Neural progenitor cell (in vitro differentiated cells): ENCODE measurements at places on chromosomes 2 and 18.

GRCh38 chr2:151716721-151717120 lies 17.6 kb downstream of the NEB start:
- DNase-seq, result no peak

DNA sequence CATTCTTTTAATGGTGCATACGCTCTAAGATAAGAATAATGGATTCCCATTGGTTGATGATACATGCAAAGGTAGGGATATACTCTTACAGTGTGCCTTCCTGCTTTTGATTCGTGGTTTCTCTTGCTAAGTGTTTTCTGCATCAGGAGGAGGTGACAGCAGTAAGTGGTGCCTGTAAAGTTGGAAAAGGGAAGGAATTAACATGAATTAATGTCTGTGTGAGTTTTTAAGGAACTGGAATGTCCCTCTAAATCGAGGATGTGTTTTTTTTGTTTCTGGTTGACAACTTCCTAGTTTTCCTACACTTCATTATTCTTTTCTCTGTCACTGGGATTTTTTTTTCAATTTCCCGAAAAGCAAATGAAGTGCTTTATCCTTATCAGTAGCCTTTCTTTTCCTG lies 54.4 kb downstream of the CRIM1 start:
- DNase-seq, result no peak

- peak; percentile 55 for DNase-seq
Measured at GRCh38 chr2:240435948-240436682, 652 bp downstream of the GPC1 start.

GRCh38 chr18:37402735-37403099 lies 162.9 kb downstream of the CELF4 start:
- DNase-seq, result no peak

GRCh38 chr2:20623741-20624155 lies 27.1 kb downstream of the HS1BP3 start:
- no peak for DNase-seq

GRCh38 chr18:53817976-53818950 lies 406.2 kb downstream of the MBD2 start:
- DNase-seq, result no peak

DNA sequence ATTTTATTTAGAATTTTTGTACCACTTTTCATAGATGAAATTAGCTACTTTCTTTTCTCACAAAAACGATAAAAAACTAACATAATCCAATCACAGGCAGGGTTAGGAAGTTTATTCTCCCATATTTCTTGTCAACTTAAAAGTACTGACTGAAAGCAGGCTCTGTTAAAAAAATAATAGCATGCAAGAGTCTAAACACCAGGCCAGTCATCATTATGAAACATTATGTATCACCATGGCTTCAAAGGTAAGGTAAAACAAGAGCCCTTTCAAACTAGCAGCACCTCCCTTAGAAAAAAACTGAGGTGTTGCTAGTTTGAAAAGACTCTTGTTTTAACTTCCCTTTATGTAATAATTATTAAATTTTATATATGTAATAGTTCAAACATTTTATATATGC lies 848.0 kb downstream of the RNF144A start:
- DNase-seq, result no peak

DNA sequence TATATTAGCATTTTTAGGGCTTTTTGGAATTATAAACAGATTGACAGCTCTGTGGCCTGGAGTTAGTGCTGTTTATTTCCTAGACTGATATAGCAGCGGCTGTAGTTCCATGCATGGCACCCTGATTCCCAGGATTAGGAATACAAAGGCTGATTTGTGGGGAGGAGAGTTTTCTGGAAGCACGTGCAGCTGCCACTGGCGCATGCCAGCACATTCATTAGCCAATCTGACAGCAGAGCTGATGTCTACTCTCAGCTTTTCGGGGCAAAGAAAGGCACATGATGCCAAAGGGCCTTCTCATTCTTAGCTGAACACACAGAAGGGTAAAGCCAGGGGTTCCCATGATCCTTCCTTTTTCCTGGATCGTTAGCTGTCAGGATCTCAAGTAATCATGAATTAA lies 45.7 kb upstream of the RAPH1 start:
- no peak for DNase-seq

GRCh38 chr2:74915743-74916142 lies 42.7 kb upstream of the POLE4 start:
- no peak for DNase-seq

DNA sequence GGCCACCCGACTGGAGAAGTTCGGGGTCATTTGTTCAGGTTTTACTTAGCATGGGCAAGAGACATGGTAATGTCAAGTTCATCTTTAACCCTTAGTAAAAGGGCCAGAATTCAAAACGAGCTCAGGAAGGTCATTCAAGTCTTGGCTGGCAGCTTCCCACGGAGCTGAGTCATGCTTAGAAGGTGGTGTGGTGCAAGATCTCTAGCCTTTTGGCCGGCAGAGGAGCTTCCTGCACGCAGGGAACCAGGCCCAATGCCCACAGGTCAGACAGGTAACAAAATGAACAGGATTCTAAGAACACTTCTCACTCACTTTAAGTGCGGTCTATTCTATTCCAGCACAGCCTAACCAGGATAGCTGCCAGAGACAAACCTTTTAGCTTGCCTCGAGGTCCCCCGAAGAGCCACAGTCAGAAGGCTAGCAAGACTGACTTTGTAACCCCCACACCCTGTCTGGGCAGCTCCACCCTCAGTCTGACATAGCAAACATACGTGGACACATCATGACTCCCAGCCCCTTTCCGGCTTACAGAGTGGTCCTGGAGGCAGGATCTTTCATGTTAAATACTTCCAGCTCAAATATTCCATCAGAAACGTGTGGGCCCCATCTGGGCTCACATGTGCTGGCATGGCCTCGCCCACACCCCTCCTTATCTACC lies 292.7 kb downstream of the BCL11A start:
- no peak for DNase-seq

GRCh38 chr18:75122334-75122958 lies 86.5 kb downstream of the PTGR3 start:
- no peak for DNase-seq
